ENCODE measurements at places on chromosomes 2 and 18.

DNA sequence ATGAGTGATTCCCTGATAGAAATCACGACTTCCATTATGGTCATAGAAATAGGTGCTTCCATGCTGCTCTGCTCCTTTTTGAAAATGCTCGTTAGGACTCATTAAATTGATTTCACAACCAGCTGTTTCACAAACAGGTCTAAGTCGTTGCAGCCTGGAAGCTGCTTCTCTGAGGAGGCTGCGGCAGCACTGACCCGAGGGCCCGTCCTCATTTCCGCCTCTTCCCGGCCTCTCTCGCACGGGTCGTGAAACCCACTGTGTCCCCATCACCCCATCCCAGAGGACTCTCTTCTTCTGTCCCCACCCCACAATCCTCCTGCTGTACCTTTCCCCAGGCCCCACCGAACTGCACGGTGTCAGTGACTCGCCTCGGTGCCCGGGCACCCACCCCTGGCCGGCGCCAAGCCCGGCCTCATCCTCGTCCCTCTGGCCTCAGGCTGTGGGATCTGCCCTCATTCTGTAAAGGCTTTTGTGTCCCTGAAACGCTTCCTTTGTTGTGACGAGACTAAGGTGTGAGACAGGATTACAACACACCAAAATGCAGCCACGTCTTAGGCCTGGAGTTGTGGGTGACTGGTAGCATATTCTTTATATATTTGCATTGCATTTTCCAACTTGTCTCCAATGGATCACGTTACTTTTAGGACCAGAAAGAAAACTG is 112.7 kb upstream of the CTDP1 start:
- no peak for DNase-seq

GRCh38 chr2:111117598-111118480 is 2.9 kb upstream of the BCL2L11 start:
- no peak for DNase-seq

GRCh38 chr2:39665811-39666490 is at the start of gene TMEM178A:
TSS of gene TMEM178A (plus strand) at chr2:39665917. CDS start at chr2:39665975, 58 bp downstream.
- no peak for DNase-seq

GRCh38 chr18:27769152-27769551 is 407.8 kb downstream of the CDH2 start:
- no peak for DNase-seq

GRCh38 chr2:122843503-122843902 is 1088.1 kb downstream of the TSN start:
- DNase-seq: no peak

Data from hematopoietic multipotent progenitor cell treated with erythropoietin and hydrocortisone succinate and interleukin-3 and kit ligand, for 17 days (in vitro differentiated cells).